ENCODE measurements at places on chromosomes 5 and 9.

- no peak for DNase-seq
Measured at GRCh38 chr5:9861666-9862256, 231.6 kb upstream of the TAS2R1 start.

DNA sequence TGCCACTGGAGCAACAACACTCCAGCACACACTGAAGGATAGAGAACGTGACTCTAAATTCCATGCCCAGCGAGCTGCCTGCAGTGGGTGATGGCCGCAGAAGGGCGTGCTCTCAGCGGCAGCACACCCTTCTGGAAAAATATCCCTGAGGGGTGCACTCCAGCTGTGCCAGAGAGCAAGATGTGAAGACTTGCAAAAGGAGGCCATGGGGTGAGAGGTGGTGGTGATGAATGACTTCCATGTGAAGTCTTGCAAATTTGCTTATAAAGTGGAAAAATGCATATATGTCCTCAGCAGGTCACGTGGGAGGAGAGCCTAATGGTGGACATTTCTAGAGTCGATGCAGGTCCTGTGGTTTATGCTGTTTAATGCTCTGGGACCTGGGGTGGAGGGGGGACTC is 39.8 kb upstream of the COL5A1 start:
- DNase-seq = no peak

DNA sequence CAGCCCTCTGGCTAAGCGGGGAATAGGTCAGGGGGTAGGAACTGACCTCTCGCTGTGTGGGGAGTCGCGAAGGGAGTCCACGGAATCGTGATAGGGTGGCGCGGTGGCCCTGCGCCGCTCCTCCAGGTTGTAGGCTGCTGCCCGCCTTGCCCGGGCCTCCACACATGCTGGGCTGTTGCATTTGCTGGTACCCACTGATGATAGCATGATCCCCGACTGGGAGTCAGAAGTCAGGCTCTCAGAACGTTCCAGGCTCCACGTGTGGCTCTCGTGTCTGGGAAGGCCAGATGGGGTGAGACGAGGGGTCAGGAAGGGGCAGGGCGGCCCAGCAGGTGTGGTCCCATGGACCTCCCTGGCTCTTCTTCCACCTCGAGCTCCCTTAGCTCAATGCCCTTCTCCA is 56.0 kb downstream of the PSD2 start:
- DNase-seq = no peak

DNA sequence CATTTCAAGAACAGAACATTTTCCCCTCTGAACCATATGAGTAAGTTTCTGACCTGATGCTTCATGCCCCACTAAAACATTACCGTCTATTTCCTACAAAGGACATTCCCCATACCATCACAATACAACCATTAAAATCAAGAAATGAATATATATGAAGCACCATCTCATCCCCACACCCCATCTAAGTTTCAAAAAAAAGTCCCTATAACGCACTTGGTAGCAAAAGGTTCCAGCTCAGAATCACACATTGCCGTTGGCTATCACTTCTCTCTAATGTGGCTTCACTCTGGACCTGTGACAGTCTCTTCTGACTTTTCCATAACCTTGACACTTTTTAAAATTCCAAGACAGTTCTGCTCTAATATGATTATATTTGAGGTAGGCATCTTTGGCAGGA is 5.9 kb downstream of the EMB start:
- no peak for DNase-seq
